DMS53 (cell line): ENCODE measurements at places on chromosomes 12 and 14.

DNA sequence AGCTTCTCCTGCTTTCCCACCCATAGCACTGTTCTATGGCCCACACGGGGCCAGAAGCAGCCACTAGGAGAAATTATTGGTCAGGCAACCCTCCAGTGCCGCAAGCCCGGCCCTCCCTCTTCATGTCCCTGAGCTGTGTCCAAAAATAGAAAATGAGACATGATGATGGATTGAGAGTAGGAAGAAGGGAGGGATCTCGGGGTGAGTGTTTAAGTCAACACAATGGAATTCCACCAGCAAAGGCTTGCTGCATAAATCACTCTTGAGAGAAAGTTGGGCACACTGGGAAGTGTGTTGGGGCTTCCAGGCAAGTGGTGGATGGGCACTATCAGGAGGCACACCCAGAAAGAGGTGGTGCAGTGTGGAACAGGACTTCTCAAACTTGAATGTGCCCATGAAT, 94.2 kb downstream of the LLPH start:
- peak; percentile 10 for DNase-seq

- no peak for DNase-seq
Measured at GRCh38 chr12:53505086-53505485, 2.2 kb downstream of the NPFF start.

- no peak for DNase-seq
Measured at GRCh38 chr12:12642916-12643315, 31.2 kb downstream of the CREBL2 start.

GRCh38 chr14:20682127-20682434, 2.3 kb upstream of the RNASE4 start:
- no peak for DNase-seq
